ENCODE measurements at places on chromosomes 12 and 14.

DNA sequence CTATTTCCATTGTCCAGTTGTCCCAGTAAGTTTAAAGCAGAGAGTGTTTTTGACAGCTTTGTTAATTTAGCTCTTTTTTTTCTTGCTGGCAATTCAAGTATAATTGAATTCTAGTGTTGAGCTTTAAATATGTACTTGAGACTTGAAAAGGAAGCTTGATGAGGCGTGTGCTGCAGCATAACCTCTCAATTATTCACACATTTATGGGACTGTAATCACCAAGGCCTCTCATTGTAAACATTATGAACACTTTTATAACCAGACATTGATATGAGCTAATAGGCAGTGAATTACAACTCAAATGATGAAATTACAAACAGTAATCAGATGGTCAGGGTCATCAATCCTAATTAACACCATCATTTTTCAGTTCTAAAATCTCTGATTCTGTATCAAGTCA, 378.0 kb upstream of the DDHD1 start:
- DNase-seq = no peak

DNA sequence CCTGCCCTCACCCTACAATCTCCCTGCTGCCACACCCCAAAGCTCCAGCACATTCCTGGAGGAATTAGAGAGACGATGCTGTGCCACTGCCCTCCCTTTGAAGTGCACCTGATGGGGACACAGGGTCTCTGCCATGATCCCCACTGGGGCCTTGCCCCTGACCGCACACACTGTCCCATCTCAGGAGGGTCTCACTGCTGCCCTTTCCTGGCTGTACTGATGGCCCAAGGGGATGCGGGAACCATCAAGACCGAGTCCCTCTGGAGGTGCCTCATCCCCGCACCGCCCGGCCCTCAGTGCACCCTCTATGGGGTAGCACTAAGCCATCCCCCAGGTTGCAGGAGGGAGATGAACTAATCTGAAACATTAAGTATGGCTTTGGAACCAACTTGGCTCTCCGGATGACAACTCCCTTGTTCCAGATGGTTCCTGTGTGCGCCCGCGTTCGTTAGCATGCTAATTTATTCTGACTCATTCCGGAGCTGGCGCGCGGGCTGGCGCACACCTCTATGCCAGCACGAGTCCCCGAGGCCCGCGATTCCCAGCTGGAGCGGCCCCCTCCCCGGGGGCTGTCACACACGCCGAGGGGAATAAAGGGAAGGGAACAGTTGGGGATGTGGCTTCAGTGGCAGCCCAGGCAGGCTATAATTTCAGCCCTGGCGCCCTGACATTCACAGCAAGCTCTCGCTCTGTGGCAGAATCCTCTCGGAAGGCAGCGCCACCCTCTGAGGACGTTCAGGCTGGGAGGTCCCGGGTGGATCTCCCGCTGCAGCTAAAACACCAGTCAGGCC, 34.2 kb upstream of the C14orf180 start:
- DNase-seq = no peak

GRCh38 chr14:99675951-99676350, 8.1 kb upstream of the CYP46A1 start:
- DNase-seq = no peak

- no peak for DNase-seq
These were observed 216.0 kb upstream of the DAAM1 start for GRCh38 chr14:58972233-58973017.

GRCh38 chr12:19200261-19200660, 70.7 kb downstream of the PLEKHA5 start:
- no peak for DNase-seq

GRCh38 chr12:98653866-98654493, 8.9 kb downstream of the APAF1 start:
- DNase-seq = no peak

DNA sequence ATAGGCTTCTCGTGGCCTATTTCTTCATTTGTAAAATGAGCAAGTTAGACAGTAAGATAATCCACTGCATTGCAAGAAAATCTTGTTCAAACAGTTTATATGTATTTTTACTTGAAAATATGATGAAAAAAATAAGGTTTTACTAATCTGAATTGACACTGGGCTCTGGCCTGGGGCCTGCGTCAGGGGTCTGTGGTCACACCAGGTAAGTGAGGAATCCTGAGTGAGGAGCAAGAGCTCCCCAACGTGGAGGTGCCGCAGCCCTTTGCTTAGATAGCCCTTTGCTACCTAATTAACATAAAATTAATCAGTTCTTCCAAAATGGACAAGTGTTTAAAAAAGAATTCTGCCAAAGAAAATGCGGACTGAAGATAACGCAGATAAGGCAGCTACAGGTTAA, 39.1 kb upstream of the STAB2 start:
- no peak for DNase-seq

- DNase-seq = no peak
These were observed 50.9 kb downstream of the SNAPC1 start for GRCh38 chr14:61813096-61813606.

- no peak for DNase-seq
These were observed 752 bp downstream of the PRICKLE1 start for GRCh38 chr12:42588524-42589464.

DNA sequence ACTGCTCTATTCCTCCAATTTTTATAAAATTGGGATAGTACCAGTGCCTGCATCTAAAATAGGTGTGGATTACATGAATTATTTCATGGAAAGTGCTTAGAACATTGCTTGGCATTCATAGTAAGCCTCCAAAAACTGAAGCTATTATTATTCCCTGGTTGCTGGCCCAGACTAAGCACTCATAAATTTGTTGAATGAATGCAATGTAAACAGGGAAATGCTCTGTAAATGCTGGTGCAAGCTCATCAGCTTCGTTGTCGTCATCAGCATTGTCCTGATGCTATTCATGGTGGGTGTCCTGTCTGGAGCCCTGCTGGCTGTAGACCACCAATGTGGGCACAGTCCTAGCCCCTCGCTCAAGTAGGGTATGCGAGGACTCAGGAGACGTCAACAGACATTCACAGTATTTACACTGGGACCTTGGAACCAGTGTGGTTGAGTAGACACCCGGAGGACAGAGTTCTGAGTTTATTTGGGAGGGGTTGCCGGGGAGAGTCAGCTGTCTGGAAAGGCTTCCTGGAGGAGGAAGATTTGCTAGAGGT, 16.5 kb downstream of the BDKRB2 start:
- no peak for DNase-seq

- no peak for DNase-seq
These were observed 9.9 kb upstream of the HAUS4 start for GRCh38 chr14:22966783-22967269.

DNA sequence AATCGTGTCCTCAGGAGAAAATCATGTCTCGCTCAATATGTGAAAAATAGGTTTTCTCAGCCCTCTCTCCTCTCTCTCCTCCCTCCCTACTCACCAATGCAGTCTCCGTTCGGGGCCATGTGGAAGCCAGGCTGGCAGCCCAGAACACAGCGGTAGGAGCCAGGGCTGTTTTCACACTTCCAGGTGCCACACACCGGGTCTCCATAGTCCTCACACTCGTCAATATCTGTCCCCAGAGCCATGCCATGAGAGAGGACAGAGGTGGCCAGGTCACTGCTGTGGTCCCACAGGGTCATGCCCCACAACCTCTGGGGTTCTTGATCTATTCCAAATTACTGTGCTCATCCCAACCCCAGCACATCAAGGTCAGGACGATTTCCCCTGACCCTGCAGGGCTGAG, 13.5 kb downstream of the ISCA2 start:
- no peak for DNase-seq

GRCh38 chr12:105823810-105824209, 314.9 kb downstream of the NUAK1 start:
- DNase-seq = no peak
